ENCODE measurements at places on chromosomes 6 and 20.
A peak's percentile ranks its signal among the peaks of the same experiment; 100 is the strongest.

DNA sequence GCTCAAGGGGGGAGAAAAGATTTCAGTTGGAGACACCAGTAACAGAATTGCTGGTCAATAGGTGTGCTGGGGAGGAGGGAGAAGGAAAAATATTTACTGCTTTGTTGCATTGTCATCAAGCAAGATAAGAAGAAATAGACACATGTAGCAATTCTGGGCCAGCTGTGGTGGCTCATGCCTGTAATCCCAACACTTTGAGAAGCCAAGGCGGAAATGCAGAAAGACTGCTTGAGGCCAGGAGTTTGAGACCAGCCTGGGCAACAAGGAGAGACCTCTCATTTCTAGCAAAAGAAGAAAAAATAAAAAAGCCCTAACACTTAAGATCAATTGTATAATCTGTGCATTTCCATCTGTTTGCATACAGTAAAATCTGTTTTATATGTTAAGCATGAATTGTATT is 126.6 kb downstream of the ZFP64 start:
- no peak for DNase-seq

- no peak for DNase-seq
Observed at GRCh38 chr20:14580418-14581074, 243.1 kb upstream of the FLRT3 start.

- no peak for DNase-seq
Observed at GRCh38 chr20:12252793-12253192, 335.1 kb downstream of the BTBD3 start.

GRCh38 chr6:27791182-27791943 is 120.8 kb downstream of the OR2B2 start:
- peak; percentile 12 for DNase-seq

DNA sequence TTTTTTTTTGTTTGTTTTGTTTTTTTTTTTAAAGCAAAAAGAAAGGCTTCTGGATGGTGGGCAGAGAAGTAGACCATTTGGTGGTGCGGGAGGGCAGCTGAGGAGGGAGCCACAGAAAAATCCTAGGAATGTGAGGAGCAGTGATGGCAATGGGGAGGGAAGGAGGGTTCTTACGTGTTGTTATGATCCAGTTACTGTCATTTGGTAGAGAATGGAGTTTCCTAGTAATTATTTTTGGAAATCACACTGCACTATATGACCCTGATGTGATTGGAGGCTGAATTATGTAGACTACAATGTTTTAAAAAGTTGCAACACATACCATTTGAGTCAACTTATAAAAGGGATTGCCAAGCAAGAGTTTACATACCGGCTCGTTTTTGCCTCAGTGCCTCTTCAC is 22.1 kb downstream of the ADGRF5 start:
- no peak for DNase-seq

DNA sequence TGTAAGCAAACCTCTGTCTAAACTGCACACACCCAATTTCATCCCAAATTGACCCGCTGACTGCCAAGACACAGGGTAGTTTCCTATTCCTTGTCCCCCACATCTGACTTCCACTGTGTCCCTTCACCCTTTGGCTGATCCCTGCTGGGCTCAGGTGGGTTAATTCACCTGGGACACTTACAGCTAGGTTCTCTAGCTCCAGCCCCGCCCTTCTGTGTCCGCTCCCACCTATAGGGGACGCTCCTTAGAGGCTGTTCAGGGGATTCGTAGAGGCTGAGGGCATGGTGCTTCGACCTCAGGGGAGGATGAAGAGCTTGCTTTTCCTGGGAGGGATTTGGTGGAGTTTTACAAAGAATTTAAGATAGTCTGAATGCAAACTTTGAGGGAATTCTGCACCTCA is 4.0 kb upstream of the CD93 start:
- no peak for DNase-seq

GRCh38 chr6:38498085-38498484 is 141.6 kb downstream of the BTBD9 start:
- DNase-seq, result no peak

DNA sequence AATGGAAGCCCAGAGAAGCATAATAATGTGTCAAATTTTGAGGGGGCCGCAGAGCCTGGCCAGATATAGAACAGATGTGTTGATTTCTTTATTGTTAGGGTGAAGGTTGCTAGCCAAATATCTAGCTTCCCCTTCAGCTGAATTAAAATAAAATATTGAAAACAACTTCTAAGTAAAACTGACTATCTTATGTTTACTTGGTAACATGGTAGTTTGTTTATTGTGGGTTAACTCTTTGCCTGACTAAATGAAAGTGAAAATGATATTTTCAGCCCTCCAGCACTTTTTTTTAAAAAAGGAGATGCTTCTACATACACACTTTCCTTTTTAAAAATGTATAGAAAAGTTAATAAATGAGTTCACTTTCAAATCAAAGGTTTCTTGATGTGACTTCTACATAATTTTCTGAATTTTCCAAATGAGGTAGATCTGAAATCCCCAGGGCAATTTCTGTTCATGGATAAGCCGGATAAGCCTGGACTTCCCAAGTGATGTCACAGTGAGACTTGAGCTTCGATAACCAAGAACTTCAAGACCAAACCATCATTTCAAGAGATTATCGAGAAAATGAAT is 172.1 kb upstream of the OLIG3 start:
- no peak for DNase-seq

DNA sequence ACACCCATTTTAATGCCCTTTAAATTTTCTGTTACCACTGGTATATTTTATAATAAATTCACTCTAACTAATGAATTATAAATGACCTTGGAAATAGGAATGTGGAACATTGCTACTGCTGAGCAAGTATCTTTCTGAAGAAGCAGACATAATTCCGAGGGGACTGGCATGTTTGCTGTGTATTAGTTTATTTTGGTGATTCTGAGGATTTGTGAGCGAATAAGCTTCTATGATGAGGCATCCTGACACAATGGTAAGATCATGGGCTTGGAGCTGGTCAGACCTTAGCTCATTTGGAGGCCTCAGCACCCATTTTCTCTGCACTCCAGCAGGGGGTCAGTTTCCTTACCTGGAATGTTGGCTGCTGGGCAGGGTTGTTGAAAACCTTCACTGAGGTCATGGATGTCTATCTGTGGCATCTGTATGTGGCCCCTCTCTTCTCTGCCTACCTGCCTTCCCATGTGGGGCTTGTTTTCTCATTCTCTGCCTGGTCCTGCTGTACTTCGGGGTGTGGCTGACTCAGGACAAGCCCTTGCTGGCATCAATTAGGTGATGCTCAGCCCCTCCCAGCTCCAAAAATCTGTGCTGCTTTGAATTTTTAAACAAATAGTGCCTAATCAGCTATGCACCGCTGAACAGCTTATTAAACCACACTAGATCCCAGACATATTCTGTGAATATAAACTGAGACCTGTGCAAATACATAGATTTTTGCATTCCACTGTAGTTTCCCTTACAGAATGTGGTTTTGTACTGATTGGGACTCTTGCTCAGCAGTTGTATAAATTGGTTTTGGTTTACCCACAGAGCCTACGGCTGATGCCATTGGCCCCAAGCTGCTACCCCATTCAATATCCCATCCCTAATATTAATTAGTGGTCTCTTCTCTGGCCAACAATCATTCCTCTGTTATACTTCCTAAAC is 10.7 kb downstream of the ARID1B start:
- DNase-seq, result no peak

GRCh38 chr6:138230221-138230620 is 11.9 kb upstream of the PBOV1 start:
- no peak for DNase-seq

DNA sequence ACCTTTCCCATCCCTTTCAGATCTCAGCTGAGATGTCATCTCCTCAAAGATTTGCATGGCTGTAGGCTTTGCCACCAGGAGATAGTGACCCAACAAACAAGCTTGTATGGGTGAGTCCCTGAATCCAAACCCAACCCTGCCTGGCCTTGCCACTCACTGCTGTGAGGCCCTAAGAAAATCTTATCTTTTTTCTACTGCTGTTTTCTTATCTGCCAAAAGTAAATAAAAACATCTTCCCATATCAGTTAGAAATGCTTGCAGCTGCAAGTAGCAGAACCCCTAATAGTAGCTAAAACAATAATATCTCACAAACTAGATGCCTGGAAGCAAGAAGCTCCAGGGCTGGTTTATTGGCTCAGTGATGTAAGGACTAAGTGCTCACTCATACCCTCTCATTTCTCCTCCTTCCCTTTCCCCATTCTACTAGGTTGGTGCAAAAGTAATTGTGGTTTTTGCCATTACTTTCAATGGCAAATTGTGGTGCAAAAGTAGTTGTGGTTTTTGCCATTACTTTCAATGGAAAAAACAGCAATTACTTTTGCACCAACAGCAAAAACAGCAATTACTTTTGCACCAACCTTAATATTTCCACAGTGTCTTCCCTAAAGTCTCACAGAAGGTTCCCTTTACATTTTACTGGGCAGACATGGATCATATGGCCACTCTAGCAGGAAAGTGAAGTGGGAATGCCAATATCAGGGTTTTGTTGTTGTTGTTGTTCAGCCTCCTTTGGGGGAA is 56.7 kb upstream of the PSMF1 start:
- DNase-seq, result no peak

- DNase-seq, result no peak
Observed at GRCh38 chr6:83185096-83185495, 8.0 kb downstream of the PGM3 start.

DNA sequence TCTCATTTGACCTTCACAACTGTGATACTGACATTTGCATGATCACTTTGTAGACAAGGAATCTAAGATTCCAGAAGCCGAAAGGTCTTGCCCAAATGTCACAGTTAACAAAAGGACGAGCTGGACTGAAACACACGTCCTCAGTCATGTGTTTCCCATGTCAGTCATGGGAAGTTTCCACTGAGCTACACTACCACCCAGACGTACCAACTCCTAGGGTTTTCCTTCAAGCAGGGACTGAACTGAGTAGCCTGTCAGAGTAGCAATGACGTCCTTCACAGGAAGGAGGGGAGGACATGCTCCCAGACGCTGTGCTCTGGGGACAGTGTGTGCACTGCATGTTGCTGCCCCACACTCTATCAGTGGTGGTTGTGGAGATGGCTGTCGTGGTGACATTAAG is 215.8 kb upstream of the SMLR1 start:
- no peak for DNase-seq

DNA sequence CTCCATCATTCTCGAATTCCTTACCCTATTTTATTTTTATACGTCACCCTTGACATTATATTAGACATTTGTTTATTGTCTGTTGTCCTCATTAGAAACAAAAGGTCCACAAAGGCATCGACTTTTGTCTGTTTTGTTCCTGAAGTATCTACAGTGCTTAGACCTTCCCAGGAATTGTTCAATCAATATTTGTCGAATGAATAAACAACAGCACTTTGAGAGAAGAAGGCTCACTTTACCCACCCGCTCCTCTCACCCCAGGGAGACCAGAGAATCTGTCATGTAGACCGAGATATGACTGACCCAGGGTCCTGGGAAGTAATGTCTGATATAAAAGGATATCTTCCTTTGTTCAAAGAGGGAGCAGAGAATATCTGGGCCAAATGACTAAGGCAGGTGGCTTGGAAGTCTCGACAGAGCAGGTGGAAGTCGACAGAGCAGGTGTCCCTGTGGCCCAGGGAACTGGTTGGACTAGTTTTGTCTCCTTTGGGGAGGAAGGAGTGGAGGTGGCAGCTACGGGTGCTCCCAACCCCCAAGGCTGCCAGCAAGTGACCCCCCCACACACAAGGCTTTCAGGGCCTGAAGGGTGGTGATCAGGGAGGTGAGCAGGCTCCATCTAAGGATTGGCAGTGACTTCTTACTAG is 14.8 kb upstream of the CHMP4B start:
- DNase-seq, result no peak

GRCh38 chr6:20746805-20747558 is 212.7 kb downstream of the CDKAL1 start:
- DNase-seq, result no peak

DNA sequence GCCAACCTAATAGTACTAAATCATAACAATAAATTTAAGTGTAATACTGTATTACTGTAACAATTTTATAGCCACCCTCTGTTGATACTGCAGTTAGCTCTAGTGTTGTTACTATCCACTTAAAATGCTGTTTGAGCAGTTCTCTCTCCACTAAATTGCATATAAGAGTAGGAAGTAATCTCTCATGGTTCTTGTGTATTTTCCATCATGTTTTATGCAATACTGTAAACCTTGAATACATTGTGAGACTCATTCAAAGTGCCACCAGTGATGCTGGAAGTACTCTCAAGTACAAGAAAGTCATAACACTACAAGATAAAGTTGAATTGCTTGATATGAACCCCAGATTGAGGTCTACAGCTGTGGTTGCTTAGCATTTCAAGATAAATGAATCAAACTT is 65.5 kb downstream of the WASF1 start:
- DNase-seq, result no peak

DNA sequence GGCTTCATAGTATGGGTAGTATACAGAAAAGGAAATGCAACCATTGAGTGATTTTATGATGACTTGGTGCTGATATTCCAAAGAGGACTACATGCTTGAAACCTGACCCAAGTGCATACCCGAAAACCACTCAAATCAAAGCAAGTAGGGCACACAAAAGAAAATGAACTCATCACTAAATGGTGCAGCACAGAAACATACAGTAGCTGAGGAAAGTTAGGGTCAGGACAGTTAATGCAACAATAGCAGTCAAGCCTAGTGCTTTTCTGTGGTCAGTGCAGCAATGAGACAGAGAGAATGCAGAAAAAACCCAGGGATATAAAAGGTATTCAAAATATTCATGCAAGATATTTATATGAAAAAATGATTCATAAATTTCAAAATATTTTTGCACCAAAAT is 711.1 kb downstream of the EPHA7 start:
- DNase-seq, result no peak

DNA sequence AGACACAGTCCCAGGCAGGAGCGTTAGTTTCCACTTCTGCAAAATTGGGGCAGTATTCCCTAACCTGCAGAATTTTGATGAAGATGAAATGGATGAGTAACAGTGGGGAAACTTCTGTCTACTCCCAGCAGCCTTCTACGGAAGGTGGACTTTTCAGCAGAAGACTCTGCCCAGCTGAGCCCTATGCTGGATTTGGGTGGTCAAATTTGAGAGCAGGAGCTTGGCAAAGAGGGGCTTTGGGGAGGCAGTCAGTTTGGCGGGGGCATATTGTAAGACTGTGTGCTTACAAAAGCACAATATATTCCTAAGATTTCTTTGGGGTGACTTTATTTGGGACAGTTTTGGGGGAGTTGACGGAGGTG is 5.4 kb upstream of the SDCBP2 start:
- DNase-seq, result no peak

DNA sequence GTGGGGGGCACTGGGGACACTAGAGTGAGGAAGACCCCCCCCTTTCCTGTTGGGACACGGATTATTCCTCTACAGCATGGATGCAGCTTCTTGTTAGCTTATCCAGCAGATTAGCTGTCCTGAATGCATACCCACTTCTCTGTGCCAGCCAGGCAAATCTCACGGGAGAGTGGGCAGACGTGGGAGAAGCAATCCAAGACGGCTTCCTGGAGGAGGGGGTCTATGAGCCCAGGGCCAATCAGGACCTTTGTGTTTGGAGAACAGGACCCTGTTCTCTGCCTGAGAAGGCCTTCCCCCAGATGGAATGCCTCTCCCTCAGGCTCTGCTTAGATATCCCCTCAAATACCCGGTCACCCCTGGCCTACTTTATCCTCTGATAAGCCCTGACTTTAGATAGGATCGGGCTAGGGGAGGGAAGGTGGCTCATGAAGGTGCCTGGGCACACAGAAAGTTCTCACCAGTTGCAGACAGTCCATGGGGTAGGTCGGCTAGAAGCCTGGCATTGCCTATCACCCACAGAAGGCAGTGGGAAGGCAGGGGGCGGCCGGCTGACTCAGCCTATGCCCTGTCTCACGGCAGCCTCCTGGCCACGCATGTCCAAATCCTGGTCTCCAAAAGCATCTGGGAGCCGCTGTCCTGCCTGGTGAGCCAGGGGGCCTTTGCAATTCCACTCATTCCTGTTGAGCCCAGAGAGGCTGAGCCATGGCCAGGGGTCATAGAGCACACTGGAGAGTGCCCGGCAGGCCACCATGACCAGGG is 34.7 kb downstream of the SUN5 start:
- DNase-seq, result no peak
